ENCODE measurements at places on chromosomes 11 and 22.

GRCh38 chr11:126914941-126915340 lies 85.6 kb downstream of the KIRREL3 start:
- no peak overlapping the region for H3K4me3 ChIP-seq
- no peak for DNase-seq
- no peak overlapping the region for H3K27ac ChIP-seq

- DNase-seq: no peak
- H3K27me3 ChIP-seq: no peaks in the 10 kb centered on the region
- H3K4me1 ChIP-seq: peaks cover 42% of the 10 kb centered on the region
Measured at GRCh38 chr22:28801845-28802594, 1.7 kb upstream of the XBP1 start.

DNA sequence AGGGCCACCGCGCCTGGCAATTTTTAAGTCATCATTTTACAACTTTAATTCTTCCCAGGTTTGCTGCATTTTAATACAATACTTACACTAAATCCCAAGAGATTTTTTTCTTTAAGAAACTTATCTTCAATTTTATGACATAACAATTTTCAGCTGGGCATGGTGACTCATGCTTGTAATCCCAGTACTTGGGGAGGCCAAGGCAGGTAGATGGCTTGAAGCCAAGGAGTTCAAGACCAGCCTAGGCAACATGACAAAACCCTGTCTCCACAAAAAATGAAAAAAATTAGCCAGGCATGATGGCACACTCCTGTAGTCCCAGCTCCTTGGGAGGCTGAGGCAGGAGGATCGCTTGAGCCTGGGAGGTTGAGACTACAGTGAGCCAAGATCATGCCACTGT lies 38.8 kb downstream of the CLDN25 start:
- no peaks in the 10 kb centered on the region for H3K4me1 ChIP-seq
- no peaks in the 10 kb centered on the region for H3K27me3 ChIP-seq
- H3K4me3 ChIP-seq: no peak overlapping the region
- H3K36me3 ChIP-seq: peaks cover 39% of the 10 kb centered on the region
- no peak overlapping the region for H3K27ac ChIP-seq
- no peak for DNase-seq

- peaks cover 59% of the 10 kb centered on the region for H3K4me1 ChIP-seq
- DNase-seq: no peak
- peak within 1 kb of the TSS; percentile 100 for H3K27ac ChIP-seq
Measured at GRCh38 chr11:73982595-73982989, at the start of gene UCP2. Gene UCP2 (minus strand): TSS chr11:73982843. CDS start chr11:73978378, 4,465 bp downstream.

DNA sequence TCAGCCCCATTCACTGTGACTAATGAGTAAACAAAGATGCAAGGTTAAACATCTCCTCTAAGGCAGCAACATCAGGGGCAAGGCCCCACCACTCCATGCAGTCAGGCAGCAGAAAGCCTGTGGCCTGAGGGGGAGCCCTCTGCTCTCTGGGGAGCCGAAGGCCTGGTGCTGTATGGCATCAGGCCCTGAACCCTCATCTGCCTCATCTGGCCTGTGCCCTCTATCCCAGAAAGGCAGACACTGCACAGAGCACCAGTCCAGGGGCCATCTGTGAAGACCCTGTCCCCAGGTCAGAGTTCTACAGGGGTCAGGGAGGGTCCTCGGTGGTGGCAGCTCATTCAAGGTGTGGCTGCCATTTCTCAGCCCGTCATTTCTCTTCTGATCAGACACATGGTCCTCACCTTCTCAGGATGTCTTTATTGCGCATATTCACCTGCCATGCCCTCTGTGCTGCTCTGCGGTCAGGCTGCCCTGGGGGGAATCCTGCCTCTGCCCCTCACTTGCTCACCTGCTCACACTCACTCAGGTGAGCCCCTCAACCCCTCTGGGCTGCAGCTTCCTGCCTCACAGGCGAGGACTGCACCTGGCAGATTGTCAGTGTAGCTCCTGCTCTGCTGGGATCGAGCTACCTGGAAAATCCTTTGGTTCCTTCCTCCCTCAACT lies 103.1 kb upstream of the PITPNB start:
- H3K4me1 ChIP-seq: no peaks in the 10 kb centered on the region
- no peak overlapping the region for H3K27ac ChIP-seq
- H3K27me3 ChIP-seq: peaks cover 13% of the 10 kb centered on the region
- no peaks in the 10 kb centered on the region for H3K36me3 ChIP-seq
- no peak for DNase-seq
- H3K4me3 ChIP-seq: no peak overlapping the region

DNA sequence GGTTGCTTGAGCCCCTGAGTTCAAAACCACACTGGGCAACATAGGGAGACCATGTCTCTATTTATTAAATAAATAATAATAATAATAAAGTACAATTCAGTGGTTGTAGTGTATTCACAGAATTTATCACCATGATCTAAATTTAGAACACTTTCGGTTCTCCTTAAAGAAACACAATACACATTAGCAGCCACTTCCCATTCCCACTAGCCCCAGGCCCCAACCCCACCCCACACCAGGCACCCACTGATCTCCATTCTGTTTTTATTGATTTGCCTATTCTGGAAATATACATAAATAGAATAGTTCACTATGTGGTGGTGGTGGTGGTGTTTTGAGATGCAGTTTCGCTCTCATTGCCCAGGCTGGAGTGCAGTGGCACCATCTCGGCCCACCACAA lies 45.7 kb downstream of the BCL2L13 start:
- no peak overlapping the region for H3K27ac ChIP-seq
- H3K4me1 ChIP-seq: peaks cover 12% of the 10 kb centered on the region
- H3K27me3 ChIP-seq: no peaks in the 10 kb centered on the region

GRCh38 chr11:86108191-86108590 lies 39.3 kb upstream of the PICALM start:
- no peak for DNase-seq
- no peaks in the 10 kb centered on the region for H3K27me3 ChIP-seq
- H3K36me3 ChIP-seq: no peaks in the 10 kb centered on the region
- no peak overlapping the region for H3K27ac ChIP-seq
- no peak overlapping the region for H3K4me3 ChIP-seq

GRCh38 chr22:41915035-41915785 lies at the start of gene SHISA8:
Gene SHISA8 (minus strand): TSS chr22:41915074. CDS start chr22:41914667, 407 bp downstream.
- DNase-seq: no peak
- peak within 1 kb of the TSS; percentile 60 for H3K4me3 ChIP-seq
- H3K27me3 ChIP-seq: peaks cover 51% of the 10 kb centered on the region
- no peak within 1 kb of the TSS for H3K27ac ChIP-seq

GRCh38 chr11:1761110-1761856 lies 2.4 kb downstream of the CTSD start:
- no peak for DNase-seq
- peak overlapping the region; percentile 49 for H3K27ac ChIP-seq
- H3K27me3 ChIP-seq: no peaks in the 10 kb centered on the region
- H3K36me3 ChIP-seq: peaks cover 4% of the 10 kb centered on the region
